KG1 (cell line): ENCODE measurements at places on chromosomes 3 and 15.

- no peak for DNase-seq
These were observed 49.0 kb upstream of the DUT start for GRCh38 chr15:48282216-48282615.

GRCh38 chr3:129688271-129688895 is 81.9 kb upstream of the PLXND1 start:
- no peak for DNase-seq

DNA sequence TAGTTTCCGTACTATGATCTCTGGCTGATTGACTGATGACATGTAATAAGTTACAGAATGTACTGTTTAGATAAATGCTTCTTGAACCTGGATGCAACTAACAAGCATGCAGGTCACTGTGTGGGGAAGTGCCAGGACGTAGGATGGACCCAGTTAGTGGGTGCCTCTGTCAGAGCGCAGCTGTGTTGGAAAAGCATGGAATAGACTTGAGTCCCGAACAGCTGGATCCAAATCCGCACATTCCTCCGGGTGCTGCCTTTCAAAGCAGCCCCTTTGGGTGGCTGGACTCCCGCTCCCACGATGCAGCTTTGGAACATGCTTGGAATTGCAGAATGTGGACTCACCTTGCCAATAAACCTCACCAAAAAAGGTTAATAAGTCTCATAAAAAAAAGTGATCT is 35.5 kb upstream of the ALDH1A3 start:
- no peak for DNase-seq

- no peak for DNase-seq
These were observed 72.0 kb downstream of the CCR4 start for GRCh38 chr3:33023176-33024136.

DNA sequence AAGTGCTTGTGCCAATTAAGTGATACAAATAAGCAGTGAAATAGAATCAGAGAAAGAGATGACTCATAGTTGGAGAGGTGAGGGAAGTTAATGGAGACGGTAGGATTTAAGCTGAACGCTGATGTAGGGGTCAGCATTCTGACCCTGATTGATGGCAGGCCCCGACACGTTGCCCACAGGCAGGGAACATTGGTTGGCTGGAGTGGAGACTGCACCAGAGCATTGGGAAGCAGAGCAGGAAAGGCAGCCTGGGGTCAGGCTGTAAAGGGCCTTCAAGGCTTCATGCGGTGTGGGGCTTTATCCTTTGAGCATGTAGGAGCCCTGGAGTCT is 68.6 kb downstream of the DCUN1D1 start:
- DNase-seq: no peak

DNA sequence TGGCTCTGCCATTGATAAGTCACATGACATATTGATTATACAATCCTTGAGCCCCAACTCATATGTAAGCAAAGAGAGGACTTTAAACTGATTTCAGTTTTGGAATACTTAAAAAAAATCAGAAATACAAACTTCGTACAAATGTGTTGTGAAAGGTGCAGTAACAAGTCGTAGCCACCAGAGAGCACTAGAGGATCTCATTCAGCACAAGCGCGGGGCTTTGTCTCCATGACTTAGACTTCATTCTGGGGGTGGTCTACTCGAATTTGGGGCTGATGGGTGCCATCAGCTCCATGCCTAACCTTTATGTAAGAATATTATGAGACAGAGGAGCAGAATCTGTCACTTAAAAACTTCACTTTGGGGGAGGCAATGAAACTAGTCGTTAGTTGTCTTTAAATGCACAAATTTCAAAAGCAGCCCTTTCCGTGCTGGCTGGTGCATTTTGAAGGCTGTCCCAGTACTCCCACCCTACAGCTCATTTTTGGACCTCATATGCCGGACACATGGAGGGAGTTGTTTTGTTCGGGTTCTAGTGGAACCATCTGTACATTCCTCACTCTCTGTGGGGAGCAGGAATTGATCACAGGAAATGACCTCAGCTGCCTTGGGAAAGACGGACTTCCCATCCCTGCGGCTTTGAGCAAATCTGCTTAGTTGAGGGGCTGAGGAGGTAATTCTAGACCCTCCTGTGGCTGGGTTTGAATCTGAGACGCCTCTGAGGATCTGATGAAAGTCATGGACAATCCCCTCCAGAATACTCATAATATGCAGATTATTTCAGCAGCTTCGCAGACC is 27.5 kb upstream of the MASP1 start:
- DNase-seq: peak; percentile 36

- DNase-seq: no peak
These were observed 35.8 kb downstream of the ABHD17C start for GRCh38 chr15:80730926-80731325.

DNA sequence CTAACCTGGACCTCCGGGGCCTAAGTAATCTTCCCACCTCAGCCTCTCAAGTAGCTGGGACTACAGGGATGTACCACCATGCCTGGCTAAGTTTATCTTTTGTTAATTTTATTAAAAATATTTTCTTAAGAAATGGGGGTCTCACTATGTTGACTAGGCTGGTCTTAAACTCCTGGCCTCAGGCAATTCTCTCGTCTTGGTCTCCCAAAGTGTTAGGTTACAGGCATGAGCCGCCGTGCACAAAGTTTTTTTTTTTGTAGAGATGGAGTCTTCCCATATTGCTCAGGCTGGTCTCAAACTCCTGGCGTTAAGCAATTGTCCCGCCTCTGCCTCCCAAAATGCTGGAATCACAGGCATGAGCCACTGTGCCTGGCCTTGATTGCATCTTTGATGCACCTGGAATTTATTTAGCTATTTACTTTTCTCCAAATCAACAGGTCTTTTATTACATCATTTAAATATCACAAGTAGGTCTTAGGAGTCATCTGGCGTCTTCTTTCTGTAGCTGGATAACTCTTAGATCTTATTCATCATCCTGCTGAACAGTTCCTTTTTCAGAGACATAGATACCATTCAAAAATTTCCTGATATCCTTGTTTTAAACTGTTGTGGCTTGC is 7.8 kb upstream of the MAP2K1 start:
- DNase-seq: no peak

DNA sequence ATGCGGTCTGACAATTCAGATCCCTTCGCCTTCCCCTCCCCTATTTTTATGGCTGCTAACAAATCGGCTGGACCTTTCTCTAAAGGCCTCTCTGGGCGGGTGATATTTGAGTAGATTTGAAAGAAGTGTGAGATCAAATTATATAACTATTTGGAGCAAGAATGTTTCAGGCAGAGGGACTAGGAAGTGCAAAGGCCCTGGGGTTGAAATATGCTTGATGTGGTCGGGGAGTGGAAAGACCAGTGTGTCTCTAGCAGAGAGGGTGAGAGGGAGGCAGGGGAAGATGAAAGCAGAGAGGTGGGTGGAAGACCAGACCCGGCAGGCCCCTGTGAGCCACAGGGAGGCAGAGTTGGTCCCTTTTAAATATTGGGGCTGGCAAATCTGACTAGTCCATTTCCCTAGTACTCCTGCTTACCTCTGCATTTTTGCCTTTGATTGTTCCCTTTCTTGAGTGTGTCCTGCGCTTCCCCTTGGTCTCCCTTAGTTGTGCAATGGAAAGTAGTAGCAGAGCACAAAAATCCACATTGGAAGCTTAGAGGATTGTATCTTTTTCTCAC is 32.3 kb downstream of the SLCO3A1 start:
- DNase-seq: no peak

DNA sequence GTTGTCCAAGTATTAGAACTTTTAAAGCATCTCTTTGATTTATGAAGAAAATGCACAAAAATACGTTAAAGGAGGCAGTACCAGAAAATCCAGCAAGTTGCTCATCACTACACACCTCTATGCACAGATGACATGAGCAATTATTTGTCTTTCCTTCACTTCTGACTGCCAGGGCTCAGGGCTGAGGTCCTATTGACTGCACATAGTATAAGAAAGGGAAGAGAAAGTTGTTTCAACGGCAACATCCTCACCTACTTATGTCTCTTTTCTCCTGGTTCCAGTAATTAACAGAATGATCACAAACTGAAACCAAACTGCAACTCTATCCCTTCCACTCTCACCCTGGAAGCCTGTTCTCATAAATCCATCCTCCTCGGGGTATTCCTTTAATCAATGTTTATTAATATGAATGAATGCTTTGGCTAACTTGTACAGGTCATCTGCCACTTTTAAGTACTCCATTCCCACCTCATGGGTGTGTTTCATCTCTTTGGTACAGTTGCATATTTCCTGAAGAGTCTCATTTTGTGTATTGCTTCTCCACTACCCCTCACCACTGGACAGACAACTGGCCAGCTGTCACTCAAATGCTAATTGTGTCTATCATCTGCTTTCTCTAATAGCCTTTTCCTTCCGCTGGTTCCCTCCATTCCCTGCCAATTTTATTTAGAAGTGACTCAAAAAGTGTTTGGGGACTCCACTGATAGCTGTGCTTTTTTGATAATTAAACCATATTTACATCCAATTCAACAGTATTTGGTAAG is 34.5 kb downstream of the RAB27A start:
- no peak for DNase-seq

- DNase-seq: no peak
These were observed 205.9 kb downstream of the P3H2 start for GRCh38 chr3:189914799-189915198.

- no peak for DNase-seq
These were observed 98.3 kb upstream of the CHL1 start for GRCh38 chr3:98259-98654.

DNA sequence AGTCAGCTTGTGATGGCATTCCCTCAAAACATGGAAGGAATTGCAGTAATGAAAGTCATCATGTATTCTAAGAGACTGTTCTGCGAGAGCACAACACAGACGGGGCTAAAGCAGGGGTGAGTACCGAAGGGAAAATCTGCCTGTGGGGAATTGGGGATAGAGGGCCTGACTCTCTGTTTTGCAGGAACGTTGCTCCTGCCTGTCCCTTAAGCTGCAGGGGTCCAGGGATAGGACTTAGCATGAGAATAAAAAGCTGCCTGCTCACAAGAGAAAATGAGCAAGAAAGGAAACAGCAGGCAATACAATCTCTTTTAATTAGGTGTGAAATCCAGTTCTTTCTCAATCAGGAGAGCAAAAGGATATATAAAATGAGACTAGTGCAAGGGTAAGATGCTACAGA is 62.2 kb downstream of the TIGIT start:
- DNase-seq: no peak

GRCh38 chr15:71506946-71507345 is 303.4 kb upstream of the NR2E3 start:
- DNase-seq: no peak
